ENCODE measurements at places on chromosomes 4 and X.

GRCh38 chrX:12610079-12610478, 181.1 kb upstream of the PRPS2 start:
- no peak for DNase-seq

DNA sequence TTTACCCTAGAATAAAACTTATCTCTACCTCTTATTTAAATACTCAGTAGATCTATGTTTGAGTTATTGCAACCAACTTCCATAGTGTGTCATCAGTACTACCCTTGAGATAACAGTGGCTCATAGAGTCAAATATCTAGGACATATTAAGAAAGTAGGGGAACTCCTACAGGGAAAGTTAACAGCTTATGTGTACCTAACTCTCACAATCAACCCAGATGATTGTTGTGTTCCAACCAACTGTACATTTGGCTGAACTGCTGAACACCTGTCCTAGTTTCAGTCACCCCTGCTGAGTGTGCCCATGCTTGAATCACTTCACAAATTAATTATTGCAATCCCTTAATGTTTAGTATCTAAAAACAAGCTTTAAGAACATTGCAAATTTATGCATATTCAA, 244.2 kb upstream of the GRID2 start:
- DNase-seq: no peak

DNA sequence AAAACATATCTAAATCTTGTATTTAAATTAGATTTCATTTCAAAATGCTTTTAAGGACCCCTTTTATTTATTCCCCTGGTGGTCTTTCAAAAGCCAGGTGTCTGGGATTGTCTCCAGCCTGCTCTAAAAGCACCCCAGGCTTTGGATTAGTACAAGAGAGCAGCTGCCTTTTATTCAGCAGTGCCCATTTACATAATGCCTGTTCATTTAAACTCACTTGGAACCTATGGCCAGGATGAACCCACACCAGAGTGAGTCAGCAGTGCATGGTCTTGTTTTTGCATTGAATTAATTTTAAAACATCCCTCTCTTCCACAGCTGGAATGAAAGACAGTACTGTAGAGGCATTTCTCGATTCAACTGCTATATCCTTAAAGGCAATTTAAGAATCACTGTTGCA, 64.1 kb upstream of the TENM3 start:
- DNase-seq: no peak

GRCh38 chr4:6943012-6943884, 33.6 kb downstream of the TBC1D14 start:
- no peak for DNase-seq

- DNase-seq: peak; percentile 47
Observed at GRCh38 chrX:46903458-46904242, 8.6 kb upstream of the JADE3 start.

DNA sequence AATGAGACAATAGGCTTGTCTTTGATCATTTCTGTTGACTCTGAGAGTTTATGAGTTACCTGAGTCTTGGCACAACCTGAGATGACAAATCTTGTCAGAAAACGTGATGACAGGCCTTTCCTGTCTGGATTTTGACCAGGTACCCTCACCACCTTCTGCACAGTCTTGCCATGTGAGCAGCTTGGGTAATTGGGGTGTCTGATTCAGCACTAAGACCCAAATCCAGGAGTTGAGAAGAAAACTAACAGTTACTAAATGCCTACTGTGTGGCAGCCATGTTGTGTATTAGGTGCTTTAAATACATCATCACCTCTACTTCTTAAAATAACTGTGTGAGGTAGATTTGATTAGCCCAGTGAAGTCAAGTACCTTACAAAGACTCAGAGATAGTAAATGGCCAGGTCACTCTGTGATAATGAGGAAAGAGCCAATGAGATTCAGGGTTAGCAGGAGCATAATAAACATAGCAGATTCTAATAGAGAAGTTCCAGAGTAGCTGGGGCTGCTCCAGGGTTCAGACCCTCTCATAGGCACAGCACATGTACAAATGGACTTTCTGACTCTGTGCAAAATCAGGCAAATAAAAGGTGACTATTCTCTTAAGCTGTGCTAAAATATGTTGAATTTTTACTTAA, 2.8 kb downstream of the EREG start:
- no peak for DNase-seq

DNA sequence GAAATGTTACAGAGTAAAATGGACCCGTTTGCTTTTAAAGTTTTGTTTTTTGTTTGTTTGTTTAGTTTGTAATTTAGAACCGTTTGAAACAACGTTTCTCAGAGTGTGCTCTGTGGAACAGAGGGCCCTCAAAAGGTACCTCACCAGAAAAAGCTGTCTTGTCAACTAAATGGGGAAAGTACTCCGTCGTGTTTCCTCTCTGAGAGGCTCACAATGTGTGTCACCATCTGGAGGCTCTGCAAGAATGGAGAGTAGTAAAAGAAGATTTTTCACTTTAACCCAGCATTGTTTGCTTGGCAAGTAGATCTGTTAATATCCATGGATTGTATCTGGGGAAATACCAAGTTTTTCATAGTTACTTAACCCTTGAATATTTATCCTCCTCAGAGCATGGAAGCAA, 1.5 kb upstream of the ENPEP start:
- no peak for DNase-seq

GRCh38 chr4:107314156-107314555, 278.0 kb upstream of the DKK2 start:
- no peak for DNase-seq

GRCh38 chr4:186901850-186902249, 178.2 kb upstream of the FAT1 start:
- no peak for DNase-seq

- no peak for DNase-seq
Observed at GRCh38 chr4:37719021-37719420, 32.8 kb upstream of the RELL1 start.

DNA sequence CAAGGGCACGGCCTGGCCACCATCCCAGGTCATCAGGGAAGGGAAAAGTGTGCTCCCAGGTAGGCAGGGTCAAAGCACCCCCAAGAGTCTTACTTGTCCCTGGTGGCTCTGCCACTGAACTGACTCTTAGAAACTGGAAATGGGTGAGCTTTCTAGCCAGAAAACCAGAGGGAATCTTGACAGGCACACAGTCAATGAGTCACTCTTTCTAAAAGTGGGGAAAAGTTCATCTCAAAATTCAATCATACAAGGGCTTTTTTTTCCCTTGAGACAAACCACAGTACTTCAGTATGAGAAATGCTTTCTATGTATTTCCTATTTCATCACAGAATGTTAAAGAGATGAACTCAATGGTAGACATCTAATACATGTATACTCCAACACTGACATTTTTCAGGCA, 12.5 kb downstream of the HPF1 start:
- no peak for DNase-seq

Data from stimulated activated CD4-positive, alpha-beta T cell treated with anti-CD3 and anti-CD28 coated beads, Interleukin-1b, Interleukin-23, amount 100 ng/mL, for 48 hours (primary cell).